Stimulated activated CD4-positive, alpha-beta T cell treated with anti-CD3 and anti-CD28 coated beads, Interleukin-1b, Interleukin-23, amount 100 ng/mL, for 24 hours (primary cell): ENCODE measurements at places on chromosomes 6 and 20.

- no peak for DNase-seq
Observed at GRCh38 chr6:33950891-33951889, 147.4 kb upstream of the MLN start.

- DNase-seq = no peak
Observed at GRCh38 chr6:148693882-148694484, 52.8 kb upstream of the UST start.

DNA sequence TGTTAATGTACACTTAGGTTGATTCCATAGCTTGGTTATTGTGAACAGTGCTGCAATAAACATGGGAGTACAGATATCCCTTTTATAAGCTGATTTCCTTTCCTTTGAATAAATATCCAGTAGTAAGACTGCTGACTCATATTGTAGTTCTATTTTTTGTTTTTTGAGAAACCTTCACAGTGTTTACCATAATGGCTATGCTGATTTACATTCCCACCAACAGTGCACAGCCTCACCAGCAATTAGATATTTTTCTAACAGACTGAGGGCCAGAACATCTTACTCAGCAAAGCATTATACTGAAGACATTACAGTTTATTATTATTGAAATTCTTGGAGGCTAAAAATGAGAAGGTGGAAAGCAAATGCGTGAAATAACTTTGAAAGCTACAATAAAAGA lies 187.3 kb upstream of the HEY2 start:
- DNase-seq = no peak

DNA sequence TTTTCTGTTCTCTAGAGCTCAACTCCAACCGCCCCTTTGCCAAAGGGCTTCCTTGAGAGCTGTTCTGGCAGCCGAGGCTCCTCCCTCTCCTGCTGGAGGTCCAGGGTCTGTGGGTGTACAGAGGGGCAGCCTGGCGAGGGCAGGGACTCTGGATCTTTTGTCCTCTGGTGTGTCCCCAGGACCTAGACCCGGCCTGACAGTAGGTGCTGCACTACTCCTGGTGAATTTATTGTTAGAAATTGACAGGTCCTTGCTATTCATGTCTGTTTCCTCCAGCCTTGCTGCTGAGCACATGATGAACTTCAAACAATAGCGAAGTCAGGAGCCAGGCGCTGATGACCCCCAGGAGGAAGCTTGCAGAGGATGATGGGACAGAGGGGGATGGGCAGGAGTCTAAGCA lies 234.7 kb upstream of the SULF2 start:
- DNase-seq = no peak

DNA sequence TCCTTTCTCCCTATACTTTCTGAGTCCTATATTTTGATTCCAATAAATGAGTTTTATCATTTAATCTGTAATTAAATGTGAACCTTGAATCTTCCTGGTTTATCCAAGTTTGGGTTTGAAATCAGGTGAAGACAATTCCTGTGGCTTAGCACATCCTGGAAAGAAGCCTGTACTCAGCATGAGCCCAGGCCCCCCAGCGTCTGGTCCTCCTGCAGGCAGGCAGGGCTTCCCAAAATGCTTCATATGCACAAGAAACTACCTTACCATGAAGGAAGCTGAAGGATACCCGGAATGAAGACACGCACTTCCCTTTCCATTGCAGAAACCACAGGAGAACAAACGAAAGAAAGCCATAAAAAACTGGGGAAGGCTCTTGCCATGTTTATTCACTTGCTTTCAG lies 157.4 kb upstream of the PDE10A start:
- DNase-seq = no peak
